RWPE1 (cell line): ENCODE measurements at places on chromosomes 1 and 21.
A peak's percentile ranks its signal among the peaks of the same experiment; 100 is the strongest.

DNA sequence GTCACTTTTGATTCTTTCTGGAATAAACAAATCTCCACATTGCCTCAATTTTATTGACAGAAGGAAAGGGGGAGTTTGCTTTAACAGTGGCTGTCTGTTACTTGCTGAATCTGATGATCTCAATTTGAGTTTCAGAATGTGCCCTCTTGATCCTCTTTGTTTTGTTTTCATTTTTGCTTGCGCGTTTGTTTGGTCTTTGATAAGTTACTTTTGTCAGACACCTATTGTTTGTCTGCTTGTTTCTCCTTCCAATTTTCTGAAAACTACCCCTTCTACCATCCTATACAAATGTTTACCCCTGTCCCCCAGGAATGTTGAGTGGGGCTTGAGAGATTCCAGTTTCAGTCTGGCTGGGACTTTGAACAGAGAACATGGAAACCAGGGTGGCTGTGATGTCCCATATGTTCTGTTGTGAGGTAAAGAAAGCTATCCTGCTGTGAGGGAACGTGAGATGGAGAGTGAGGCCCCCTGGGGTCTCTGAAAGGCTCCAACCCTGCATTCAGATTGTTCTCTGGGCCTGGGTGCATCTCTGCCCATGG, 11.8 kb upstream of the XCL2 start:
- no peak for DNase-seq

DNA sequence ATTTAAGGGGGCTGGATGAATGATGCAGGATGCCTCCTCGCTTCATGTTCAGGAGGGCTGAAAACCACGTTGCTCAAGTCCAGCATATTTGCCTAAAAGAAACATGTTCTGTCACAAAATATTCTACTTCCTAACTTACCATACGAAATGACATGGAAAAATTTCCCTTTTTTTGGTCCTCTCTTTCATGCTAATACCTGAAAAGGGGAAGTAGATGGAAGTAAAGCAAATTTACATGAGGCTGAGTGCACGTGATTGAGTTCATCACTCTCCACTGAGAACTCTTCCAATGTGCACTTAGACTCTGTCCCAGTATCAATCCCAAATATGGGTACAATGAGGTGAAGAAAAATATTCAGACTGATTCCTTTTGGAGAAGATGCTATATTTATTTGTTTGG, 23.0 kb downstream of the XCL2 start:
- DNase-seq, result no peak

- no peak for DNase-seq
Measured at GRCh38 chr1:209647156-209647555, 5.1 kb downstream of the LAMB3 start.

GRCh38 chr1:177181631-177182291, 11.0 kb downstream of the BRINP2 start:
- DNase-seq, result peak; percentile 64

DNA sequence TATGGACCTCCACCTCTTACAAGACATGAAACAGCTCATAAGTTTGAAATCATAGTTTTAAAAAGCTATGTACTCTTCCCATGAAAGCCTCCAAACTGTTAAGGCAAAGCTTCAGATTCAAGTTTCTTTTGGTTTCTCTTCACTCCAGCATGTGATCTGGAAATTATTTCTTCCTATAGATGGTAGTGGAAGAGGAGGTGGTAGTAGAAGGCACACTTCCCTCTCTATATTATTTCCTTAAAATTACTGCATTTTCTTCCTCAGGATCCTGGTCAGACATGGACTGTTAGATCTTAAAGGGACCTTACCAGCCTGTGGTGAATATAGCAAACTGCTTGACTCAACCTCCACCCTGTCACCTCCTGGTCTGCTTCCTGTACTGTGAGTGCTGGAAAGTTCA, 31.9 kb downstream of the NHLH2 start:
- no peak for DNase-seq

DNA sequence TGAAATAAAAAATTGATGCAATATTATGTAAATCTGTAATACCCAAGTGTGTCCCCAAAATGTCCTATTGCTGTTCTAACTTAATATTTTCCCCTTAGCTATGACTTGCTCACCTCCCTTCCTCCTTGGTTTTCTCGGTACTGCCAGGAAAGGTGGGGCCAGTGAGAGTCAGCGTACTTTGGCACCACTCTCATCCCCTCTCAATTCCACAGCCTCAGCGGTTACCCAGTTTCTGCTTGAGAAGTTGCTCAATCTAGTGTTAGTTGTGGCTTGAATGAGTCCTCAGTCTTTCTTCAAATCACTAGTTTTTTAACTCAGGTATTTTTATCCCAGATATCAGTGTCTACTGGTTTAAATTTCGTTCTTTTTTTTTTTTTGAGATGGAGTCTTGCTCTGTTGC, 32.3 kb downstream of the BCAS2 start:
- DNase-seq, result no peak

DNA sequence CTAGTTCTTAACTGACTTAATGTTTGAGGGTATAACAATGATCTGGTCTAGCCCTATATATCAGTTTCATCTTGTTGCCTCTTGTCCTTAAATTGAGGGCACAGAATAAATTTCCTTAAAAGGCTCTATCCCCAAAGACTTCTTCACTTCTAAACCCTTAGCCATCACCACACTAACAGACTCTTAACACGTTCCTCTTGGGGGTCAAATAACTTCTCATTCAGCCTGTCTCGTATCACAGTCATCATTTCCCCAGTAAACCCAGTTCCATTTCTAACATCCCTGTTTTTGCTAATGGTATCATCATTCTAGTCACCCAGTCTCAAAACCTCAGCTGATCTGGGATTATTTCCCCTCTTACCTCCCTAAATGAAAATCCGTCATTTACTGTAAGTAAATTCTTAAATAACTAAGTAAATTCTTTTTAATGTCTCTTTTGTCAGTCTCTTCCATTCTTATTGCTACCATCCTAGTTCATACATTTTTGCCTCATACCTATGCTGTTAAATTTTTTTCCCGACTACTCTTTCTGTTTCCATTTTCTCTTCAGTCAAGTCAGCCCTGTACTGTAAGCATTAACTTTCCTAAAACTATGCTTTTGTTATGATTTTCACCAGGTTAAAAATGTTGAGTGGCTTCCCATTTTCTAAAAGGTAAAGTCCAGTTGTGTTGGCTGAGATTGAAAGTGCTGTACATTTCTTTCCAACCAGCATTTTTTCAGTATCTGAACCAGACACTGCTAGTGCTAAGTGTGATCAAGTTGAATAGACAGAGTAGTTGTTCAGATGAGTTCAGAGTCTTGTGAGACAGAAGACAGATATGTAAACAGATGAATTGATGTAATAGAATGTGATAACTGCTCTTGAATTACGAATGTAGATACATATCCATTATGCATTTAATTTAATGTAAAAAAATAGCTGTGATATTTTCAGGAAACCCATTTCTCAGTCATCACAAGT, 6.9 kb downstream of the CTTNBP2NL start:
- no peak for DNase-seq

DNA sequence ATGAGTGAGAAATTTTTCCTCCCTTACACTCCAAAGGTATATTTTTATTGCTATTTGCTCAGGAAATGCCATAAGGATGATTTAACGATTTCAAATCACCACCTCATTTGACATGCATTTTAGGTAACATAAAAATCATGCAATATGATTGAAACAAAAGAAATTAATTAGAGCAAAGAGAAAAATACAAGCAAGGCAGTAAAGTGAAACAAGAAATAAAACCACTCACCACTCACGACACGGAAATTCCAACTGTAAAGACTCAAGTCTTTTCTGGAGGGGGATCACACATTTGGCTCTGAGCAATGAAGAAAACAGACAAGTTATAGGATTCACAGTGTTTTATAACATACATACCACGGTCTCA, 86.8 kb upstream of the ARHGAP29 start:
- no peak for DNase-seq

DNA sequence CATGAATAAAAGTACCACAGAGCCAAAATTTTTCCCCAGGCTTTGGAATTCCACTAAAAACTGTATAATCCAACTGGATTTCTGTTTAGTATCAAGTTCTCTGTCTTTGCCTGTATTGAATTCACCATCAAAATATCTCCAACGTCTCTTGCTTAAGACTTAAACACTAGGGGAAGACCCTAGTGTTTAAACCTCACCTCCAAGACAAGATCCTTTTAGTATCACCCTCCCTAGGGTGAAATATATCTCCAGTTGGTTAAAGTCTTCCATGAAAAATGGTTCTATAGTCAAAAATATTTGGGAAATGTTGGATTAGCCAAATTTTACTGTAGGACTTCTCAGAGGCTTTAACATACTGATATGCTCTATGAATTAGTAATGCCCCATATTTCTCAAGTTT, 8.1 kb upstream of the XCL1 start:
- no peak for DNase-seq

DNA sequence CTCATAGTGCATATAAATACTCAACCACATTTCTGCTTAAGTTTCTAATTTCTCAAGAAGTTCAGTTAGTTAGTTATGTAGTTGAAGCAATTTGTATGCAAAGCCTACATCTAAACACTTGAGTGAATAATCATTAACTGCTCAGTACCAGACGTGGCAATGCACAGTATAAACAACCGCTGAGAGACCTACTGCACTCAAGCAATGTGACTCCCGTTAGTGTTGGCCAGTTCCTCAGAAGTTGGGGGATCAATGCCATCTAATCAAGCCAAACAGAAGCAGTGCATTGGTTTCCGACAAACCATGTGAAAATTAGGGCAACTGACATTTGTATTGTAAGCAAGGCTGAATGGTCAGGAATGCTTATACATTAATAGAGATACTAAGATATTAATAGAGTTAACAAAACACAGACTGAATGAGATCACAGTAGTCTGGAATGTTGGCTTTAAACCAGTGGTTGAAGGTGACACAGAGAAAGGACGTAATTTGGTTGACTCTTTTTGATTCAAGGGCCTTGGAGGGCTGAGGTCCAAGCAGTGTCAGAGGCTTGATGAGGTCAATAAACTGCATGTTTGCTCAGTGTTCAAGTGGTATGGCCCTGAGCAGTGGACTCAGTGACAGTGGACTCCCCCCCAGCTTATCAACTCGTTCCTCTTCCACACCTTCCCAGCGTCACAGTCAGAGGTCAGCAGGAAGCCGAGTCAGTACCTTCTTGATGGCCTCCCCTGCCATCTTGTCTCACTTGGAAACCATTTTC, 255.5 kb downstream of the CTH start:
- no peak for DNase-seq

DNA sequence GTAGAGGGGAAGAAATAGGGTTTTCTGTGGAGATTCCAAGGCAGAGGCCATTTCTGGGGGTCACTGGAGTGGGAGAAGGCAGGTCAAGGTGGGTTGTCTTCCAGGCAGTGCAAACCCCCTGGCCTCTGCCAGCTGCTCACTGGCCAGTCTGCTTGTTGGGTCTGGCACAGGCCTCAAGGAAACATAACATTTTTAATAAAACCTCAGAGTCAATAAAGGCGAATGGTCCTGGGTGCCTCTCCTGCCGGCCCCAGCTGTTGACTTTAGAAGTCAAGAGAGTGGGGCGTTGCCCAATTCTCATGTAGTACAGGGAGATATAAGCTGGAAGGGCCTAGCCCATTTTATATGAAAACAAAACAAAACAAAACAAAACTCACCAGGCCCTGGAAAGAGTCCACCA, 36.6 kb downstream of the RUNX3 start:
- DNase-seq, result no peak

DNA sequence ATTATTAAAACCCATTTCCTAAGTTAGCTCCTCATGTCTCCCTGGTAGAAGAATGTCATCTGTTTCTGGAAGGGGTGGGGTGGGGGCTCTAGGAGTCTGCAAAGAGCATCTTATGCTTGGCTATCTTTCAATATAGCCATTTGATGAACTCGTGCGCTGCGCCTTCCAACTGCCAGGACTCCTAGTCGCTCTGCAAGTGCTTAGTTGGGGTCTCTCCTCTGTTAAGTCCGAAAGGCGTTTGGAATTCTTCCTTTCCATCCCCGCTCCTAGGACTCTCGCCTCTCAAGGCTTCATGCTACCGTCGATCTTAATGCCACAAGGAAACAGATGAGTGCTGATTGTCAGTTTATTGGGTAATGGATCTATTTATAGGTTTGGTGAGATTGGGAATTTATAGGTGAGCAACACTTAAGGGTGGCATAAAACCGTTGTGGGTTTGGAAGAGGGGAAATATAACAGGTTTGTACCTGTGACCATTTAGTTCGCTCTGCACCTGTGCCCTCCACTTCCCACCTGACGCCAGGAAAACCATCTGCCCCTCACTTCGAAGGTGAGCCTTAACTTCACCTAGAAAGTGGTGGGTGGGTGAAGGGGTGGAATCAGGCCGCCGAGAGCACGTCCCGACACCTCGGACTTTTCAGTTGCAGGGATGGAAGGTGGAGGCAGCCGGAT, 1.1 kb downstream of the KCNH1 start:
- no peak for DNase-seq

DNA sequence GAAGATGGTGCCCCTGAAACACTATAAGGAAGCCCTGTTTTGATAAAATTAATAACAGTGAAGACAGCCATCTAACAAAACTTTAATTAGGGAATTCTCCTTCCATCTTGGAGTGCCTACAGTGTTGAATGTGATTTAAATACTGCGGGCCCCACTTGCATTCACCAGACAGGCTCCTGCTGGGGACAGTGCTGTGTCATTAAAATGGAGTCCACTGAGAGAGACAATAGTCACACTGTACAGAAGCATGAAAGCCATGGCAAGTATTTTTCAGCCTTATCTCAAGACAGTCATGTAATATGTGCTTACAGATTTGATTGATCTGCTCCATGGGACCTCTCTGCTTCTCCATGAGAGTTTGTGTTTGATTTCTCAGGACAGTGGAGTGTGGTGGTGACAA, 29.7 kb upstream of the ZBTB18 start:
- DNase-seq, result no peak

DNA sequence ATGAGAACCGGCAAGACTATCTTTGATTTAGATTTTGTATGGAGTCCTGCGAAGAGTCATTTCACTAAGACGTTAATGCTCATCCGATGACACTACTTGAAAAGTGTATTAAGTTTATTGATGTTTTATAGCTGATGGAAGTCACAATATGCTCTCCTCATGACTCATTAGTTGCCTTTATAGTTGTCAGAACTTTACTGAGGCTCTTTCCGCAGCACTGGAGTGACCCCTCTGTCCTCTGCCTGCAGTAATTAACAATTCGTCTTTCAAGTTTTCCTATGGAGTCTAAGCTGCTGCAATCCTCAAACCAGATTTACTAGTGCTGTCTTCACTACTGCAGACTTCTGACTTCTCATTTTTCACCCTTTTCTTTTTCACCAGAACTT, 853 bp downstream of the USP16 start:
- DNase-seq, result peak; percentile 17

- DNase-seq, result no peak
Measured at GRCh38 chr1:64476251-64476952, 6.5 kb downstream of the CACHD1 start.

GRCh38 chr1:61181067-61182038, 99.0 kb downstream of the NFIA start:
- no peak for DNase-seq

- peak; percentile 65 for DNase-seq
Measured at GRCh38 chr1:234478152-234478480, 863 bp downstream of the TARBP1 start.

DNA sequence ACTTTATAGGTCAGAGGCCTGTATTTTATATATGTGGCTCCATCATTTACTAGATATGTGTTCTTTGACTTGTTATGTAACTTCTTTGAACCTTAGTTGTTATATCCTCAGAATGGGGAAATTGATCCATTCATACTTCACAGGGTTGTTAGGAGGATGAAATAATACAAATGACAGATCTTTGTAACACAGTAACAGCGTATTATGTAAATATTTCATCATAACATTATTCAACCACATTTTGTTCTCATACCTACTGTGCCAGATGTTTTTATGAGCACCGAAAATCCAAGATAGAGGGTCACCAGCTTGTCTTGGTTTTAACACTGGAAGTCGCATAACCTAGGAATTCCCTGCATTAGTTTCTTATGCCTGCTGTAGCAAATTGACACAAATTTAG, 3.3 kb downstream of the SUCO start:
- DNase-seq, result no peak
